ENCODE measurements at places on chromosomes 3 and 15.

DNA sequence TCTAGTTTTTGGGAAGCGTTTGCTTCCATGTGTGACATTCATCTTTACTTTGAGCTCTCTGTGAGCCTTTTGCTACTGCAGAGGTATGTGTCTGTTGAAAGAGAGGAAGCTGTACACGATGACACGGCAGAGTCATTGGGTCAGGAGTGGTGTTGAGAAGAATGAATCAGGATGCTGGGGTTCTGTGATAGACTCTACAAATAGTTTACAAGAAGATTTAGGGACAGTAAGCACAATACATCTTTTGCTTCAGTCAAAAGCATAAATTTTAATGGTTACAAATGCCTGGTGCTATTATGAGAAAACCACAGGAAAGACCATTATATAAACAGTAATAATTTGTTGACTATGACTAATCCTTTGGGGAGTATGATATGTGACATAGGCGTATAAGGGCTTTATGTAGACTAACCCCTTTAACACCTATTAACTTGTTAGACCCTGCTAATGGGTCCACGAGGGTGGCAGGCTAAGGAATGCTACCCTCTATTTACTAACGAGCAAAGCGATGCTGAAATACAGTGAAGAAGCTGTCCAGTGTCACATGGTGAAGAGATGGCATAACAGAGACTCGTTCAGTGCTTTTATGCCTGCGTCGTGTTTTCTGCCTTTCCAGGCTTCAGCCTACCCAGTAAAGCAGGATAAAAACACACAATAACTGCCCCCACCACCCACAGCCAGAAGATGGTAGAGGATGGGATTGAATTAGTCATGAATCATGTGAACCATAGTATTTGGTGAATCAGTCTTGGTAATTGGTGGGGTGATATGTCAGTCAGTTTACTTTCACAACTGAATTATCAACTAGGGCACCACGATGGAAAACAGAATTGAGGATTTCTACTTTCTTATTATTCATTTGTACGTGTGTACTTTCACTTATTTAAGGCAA is 118.8 kb downstream of the LPP start:
- no peak for DNase-seq

DNA sequence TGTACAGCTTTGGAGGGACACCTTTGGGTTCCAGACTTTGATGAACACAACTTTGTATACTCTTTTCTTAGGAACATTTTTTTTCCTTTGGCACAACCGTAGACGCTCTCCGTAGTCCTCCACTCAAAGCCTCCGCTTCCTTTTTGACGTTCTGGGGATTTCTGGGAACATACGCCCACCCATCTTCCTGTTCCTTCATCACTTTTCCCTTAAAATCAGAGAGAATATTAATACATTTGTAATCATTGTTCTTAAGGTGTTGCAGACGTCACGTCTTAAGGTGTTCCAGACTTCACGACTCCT is 405 bp upstream of the SPG21 start:
- no peak for DNase-seq

DNA sequence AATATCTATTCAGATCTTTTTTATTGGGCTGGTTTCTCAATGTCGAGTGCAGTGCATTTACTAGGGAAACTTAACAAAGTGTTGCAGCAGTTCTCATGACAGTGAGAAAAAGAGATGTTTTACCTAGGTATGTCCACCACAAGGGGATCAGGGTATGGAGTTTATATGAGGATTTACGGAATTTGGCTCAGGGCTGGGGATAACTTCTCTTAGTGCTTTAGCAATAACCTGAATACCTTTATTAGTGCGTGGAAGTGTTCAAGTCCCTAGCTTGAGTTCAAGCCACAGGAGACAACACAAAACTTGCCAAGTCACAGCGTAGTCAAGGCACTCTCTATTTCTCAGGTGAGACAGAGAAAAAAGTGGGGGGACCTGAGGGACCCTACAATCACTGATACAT is 3.9 kb upstream of the CCR3 start:
- no peak for DNase-seq

DNA sequence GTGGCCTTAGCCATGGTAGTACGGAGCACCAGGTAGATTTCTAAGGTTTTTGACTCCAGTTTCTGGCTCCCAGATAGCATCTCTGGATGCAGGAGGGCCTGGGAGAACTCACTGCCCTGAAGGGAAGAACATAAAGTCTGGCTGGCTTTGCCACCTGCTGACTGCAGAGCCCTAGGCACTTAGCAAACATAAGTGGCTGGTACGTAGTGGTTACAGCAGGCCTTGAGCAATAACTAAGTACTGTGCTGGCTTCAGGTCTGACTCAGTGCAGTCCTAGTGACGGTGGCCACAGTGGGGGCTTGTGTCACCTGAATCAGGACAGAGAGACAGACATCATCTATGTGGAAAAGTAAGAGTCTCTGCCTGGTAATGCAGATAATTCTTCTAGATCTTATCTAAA is 871.1 kb downstream of the PDCD6IP start:
- no peak for DNase-seq

GRCh38 chr15:55958349-55958748 is 35.1 kb downstream of the NEDD4 start:
- DNase-seq, result no peak

DNA sequence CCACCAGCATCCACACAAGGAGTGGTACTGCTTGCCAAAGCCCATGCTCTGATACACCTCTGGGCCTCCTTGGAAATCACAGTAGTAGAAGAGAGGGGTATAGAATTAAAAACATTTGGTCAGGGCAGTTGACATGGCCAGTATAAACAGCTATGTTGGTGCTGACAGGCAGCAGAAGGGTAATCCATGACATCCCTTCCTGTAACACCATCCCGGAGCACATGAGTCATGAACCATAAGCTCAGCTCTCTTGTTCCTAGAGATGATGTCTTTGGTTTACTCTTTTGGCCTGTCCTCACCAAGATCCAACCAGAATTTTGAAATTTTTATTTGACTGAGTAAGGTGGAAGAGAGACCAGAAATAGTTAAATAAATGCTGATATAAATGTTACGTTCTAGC is 132.6 kb upstream of the CTDSPL start:
- DNase-seq, result no peak

DNA sequence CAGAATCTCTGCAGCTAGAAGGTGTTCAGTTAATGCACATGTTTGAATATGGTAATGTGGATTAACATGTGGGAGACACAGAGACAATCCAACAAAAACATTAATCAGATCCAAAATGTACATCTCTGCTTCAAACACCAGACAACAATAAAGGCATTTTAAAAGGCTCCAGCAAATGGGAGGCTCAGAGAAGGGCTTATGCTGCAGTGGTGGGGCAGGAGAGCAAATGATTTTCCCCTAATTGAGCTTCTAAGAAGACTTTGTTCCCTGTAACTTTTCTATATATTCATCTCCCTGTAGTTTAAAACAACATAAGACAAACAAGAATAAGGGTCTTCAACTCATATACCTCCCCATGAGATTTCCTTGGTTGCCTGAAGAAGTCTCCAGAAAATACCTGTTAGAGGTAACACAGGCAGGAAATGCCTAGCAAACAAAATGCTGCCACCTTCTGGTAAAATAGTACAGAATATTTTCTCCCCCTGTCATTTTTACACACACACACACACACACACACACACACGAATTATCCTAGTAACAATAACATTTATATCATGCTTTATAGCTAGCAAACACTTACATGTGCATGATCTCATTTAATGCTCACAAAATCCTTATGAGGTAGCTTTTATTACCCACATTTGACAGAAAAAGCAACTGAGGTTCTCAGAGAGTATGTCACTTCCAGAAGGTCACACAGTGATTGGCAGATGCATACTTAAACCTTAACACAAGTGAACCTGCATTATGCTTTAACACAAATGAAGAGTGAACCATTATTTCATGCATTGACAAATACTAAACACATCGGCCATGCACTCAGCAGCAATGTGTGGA is 123.4 kb upstream of the MB21D2 start:
- no peak for DNase-seq

DNA sequence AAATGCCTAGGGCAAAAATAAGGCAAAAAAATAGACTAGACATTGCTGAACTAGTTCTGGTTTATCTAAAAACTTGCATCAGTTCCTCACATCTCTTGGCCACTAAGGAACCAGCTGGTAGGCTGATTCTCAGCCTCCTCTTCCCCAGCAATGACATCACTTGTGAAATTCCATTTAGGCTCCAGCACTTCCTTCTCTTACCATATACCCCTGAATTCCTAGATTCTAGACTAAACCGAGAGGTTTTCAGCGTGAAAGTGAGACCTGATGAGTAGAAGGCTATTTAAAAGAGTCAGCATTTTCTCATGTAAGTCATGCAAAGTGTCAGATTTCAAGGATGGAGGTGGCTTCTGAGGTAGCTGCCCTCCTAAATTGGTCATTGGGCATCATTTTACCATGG is 247.1 kb upstream of the CDIN1 start:
- no peak for DNase-seq

DNA sequence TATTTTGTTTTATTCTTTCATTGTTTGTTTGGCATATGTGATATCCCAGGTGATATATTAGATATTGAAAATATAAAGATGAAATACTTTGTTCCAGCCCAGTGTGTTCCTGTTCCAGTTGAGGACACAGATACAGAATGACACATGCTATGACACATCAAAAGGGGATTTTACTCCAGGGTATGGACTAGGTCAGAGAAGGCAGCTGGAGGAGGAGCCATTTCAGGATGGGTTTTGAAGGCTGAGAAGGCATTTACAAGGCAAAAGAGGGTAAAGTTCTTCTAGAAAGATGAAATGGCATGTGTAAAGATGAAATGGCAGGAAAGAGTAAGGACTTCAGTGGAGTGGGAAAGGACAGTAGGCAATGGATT is 163.8 kb downstream of the ZIC1 start:
- DNase-seq, result no peak

DNA sequence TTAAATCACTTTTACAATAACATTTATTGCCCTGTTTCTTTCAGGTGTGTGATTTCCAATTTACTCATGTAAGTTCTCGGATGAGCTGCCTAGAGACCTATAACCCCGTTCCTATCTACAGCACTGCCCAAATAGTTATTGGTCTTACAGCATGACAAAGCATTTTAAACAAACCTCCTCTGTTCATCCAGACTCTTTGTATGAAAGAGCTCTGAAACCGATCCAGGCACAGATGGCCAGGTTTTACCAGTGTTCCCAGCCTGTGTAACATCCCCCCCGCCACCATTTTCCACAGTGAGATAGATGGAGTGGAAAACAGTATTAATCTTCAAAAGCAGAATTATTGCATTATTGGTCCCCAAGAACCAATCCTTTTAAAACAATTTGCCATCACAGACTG is 59.0 kb upstream of the SPTSSB start:
- DNase-seq, result no peak

GRCh38 chr3:4808637-4809036 is 170.6 kb upstream of the BHLHE40 start:
- no peak for DNase-seq

GRCh38 chr3:171565481-171566058 is 105.4 kb upstream of the TNIK start:
- DNase-seq, result no peak

DNA sequence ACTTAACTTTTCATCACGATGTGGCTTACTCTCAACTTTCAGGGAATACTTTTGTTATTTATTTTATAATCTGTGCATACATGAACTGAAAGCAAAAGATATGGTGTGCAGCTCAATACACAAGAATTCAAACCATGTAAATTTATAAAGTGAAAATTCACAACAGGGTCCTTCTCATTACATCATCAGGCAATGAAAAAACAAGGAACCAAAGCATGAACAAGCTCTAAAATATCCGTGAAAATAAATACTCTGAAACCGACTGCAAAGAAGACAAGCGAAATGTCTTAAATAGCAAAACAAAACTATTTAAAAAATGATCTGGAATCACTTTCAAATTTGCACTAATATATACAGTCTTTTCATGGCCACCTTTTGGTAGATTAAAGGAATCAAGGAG is 28.9 kb downstream of the GNB5 start:
- DNase-seq, result no peak

- DNase-seq, result no peak
Measured at GRCh38 chr15:98493966-98494511, 154.3 kb upstream of the IGF1R start.

DNA sequence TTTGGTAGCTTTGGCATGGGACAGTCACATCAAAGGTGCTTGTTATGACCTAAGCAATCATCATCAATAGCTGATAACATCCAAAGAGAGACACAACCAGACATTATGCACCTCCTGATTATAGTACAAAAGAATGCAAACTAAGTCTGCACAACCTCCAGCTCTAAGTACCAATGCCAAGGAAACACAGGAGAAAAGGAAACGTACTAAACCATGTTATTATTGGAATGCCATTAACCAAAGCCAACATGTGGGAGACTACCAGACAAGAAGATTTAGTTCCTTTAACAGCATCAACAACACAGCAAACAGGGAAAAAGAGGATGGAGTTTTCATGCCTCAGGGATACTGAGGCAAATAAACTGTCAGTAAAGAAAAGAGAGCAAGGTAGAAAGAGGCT is 61.4 kb downstream of the CD47 start:
- DNase-seq, result no peak

DNA sequence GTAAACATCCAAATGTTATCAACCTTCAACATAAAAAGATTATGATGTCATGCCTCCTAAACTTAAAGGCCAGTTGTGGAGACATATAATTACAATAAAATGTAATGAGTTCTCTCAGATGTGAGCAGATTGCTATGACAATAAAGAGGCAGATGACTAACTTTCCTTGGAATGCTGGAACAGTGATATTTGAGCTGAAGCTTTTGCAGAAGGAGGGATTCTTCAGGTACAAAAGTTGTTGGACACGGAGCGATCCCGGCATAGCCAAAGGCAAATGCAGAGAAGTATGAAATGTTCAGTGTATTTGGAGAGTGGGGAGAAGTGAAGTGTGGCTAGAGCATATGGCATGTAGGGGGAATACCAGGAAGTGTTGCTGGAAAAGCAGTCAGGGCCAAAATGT is 520.1 kb downstream of the FGF12 start:
- DNase-seq, result no peak

GRCh38 chr15:84748274-84749110 is at the start of gene ZNF592:
ZNF592 (plus strand) TSS chr15:84748592; CDS start chr15:84782676, 34,084 bp downstream.
- peak; percentile 56 for DNase-seq

DNA sequence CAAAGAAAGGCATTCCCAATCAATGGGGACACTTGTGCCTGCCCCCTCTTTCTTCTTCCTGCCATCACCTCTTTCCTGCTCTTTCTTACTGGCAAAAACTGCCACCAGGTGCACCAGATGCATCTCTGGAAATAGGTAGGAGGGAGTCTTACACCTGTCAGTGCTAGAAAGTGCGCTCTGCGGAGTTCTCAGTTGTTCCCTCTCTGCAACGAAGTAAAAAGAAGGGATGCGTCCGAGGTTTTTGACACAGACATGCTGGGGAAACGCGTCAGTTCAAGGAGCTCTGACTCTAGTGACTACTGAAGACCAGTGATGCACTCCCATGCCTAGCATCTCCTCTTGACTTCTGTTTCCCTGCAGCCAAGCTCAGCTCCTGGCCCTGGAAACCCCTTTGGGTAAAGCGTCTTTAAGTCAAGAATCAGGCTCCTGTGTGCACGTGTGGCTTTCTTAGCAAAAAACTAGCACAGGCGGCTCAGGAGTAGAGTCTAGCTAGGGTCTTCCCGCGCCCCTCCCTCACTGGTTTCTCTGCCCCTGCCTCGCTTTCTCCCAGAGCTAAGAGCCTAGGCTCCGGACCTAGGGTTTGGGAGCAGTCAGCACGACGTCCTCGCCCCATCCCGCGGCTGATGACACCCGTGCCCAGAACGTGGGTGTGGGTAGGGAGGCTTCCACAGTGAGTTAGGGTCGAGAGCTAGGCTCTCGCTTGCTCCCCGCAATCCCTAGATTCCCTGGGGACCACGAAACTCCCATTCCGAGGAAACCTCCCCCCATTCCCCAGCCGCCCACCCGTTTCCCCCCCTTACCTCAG is 564 bp upstream of the GRM7 start:
- no peak for DNase-seq
